Activated CD4-positive, alpha-beta memory T cell treated with anti-CD3 and anti-CD28 coated beads for 36 hours (primary cell): ENCODE measurements at places on chromosomes 1 and 21. TPM values are rescaled to one million over a fixed set of nuclear protein-coding genes. Genes with fewer than 3 reads are reported as not detected.

Gene FBXO2
- 1.8 TPM for total RNA-seq

Gene CEP350
- 34.2 TPM for total RNA-seq

DNA sequence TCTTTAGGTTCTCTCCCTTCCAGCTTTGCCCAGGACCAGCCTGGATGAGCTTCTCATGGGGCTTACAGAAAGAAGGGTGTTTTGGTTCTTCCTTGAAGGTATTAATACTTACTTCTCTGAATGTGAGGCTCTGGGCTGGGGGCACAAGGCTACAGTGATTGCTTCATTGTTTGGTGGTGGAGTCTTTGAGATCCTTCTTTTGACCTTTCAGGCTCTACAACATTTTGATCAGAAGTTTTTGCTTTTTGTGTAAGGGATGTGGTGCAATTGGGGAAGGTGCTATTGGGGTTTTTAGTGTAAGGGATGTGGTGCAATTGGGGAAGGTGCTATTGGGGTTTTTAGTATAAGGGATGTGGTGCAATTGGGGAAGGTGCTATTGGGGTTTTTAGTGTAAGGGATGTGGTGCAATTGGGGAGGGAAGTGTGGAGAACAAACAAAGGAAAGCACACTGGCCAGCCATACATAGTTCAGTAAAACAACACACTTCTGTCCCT, 103.6 kb upstream of the IVNS1ABP start:
- DNase-seq = no peak

DNA sequence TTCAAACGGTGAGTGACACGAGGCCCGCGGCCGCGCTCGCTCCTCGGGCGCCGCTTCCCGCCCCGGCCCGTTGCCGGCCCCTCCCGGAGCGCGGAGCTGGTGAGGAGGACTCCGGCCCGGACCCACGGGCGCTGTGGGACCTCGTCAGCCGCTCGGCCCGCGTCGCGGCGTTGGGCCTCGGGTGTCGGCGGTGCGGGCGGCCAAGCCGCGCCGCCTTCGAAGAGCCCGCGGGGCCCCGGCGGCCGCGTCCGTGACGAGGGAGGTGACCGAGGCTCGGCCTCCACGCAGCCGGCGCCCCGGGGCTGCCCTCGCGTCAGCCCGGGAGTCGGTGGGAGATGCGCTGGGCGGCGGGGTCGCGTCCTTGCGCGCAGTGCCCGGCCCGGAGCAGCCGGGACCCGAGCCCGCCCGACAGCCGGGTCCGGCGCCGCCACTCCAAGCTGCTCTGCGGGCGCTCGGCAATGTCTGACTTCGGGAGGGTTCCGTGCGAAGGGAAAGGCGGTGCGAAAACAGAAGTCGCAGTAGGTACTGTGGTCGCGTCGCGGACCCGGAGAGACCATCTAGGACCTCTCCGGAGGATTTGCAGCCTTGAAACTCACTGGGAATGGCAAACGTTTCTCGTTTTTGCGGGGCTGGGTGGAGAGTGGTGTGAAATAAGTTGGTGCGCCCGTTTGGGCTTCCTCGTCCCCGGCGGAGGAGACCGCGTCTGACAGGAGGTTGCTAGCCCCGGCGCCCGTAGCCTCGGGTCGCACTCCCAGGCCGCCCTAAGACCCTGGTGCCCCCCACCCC, 829 bp downstream of the SPEN start:
- peak; percentile 64 for DNase-seq
